Stimulated activated CD8-positive, alpha-beta memory T cell treated with anti-CD3 and anti-CD28 coated beads, Interleukin-4, amount 100 ng/mL, for 1 hour (primary cell): ENCODE measurements at places on chromosomes 5 and 9.

- DNase-seq: no peak
These were observed 357.7 kb downstream of the NPR3 start for GRCh38 chr5:33068786-33069185.

DNA sequence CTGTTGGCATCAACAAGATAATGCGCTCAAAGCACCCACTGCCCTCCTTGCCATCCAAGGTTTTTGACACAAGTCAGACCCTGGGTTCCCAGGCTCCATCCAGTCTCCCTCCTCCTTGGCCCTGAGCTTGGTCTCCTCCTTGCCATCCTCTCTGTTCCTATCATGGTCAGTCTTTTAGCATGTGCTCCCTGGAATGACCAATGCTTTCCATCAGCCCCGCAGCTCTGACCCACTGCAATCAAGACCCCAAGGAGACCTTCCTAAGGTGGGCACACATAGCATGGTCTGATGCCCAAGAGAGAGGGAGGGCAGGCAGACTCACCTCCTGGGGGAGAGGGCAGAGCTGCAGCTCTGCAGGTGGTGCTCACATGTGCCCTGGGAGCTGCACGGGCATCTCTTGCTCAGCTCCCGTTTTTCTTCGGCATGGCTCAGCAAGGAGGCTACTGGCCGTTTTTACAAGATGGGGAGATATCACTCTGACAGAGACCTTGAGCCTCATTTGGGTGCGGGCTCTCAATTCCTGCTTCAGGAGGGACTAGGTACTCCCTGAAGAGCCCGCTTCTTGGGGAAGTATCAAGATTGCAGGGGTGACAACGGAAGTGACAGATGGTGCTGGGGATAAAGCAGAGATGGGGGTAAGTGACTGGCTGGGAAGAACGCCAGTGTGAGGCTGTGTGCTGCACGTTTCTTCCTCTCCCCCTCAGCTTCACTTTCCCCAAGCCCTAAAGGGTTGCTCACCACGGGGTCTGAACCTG lies 3.3 kb downstream of the SEPTIN8 start:
- DNase-seq: no peak

DNA sequence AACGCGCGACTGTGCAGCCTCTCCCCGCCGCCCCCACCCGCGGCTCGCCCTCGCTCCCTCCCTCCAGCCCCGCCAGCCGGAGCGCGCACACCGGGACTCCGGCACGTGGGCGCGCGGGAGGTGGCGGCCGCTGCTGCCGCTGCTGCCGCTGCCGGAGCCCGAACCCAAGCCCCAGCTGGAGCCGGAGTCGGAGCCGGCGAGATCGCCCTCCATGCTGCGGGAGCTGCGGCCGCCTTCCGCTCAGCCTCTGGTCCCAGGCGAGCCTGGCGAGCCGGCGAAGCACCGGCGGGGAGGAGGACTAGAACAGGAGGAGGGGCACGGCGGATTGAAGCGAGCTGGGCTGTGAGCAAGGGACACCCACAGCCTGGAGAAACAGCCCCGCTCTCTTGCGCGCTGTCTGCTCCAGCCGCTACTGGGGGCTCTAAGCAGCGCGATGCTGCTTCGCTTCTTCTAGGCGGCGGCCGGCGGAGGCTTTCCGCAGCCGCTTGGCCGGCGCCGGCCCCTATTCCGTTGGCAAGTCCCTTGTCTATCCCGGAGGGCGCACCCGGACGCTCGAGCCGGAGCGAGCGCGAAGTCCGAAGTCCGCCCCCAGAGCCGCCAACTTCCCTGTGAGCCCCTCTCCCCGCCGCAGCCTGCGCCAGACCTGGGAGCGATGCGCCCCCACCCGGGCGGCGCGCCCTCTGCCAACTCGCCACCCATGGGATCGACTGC lies 598.7 kb upstream of the SGCD start:
- no peak for DNase-seq

GRCh38 chr5:145090115-145090514 lies 745.0 kb downstream of the PRELID2 start:
- DNase-seq: no peak

GRCh38 chr5:117434254-117434653 lies 859.6 kb upstream of the SEMA6A start:
- DNase-seq: no peak

GRCh38 chr5:95446560-95447221 lies 55.5 kb downstream of the FAM81B start:
- DNase-seq: no peak

- no peak for DNase-seq
These were observed 628 bp downstream of the HOMER1 start for GRCh38 chr5:79513308-79513703.

DNA sequence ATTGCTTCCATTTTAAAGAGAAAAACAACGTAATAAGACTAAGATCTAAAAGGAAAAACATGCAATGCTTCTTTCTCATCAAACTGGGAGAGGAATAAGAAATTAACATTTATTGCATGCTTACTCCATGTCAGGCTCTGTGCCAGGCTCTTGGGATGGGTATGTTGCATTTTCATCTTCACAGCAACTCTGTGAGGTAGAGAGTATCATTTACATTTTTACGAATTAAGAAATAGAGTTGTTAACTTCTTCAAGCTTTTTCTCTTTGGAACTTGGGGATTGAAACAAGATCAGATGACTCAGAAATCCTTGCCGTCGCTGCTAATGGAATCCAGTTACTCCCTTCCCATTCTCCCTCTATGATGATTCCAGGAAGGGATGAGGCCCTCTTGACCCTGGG lies 39.5 kb downstream of the PDE8B start:
- no peak for DNase-seq

DNA sequence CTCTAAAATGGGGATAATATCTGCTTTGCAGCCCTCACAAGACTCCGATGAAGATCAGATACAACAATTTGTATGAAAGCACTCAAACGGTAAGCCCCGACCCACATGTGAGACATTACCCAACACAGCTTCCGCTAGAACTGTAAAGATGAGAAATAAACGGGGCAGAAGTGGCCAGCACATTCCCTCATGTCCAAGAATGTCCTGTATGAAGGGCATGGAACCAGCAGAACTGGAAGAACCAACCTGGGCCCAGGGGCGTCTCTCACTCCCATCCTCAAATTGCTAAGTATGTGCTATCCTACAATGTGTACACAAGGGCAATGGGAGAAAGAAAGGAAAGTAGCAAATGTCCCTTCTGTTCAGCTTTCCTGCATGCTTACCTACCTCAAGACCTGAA lies 33.0 kb downstream of the CCDC125 start:
- no peak for DNase-seq

GRCh38 chr5:54722846-54723433 lies 205.4 kb downstream of the SNX18 start:
- DNase-seq: no peak

DNA sequence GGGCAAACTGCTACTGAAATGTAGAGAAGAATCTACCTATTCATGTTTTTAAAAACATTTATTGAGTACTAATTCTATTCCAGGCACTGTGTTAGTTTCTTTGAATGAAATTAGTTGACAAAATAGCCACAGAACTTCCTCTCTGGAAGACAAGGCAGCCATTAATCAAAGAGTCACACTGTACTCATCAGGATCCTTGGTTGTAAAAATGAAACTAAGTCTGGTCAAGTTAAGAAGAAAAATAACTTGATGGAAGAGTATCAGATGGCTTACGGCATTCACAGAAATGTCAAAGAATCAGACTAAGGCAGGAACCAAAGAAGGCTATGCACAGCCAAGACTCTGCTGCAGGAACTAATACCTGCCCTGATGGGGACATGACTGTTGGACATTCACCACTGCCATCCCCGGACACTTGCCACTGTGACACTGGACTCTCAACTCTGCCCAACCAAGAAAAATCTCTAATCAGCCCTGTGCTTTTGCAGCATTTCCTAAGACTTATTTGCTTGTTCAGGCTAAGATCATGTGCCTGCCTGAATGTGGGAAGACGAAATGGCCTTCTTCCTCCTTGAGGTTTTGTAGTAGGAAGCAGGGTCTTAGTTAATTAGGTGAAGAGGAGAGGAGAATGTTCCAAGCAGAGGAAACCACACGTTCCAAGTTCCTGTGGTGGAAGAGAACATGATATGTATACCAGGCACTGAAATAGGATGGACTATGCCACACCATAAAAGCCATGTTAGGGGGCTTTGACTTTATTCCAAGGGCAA lies 23.3 kb upstream of the NDUFB6 start:
- DNase-seq: no peak

DNA sequence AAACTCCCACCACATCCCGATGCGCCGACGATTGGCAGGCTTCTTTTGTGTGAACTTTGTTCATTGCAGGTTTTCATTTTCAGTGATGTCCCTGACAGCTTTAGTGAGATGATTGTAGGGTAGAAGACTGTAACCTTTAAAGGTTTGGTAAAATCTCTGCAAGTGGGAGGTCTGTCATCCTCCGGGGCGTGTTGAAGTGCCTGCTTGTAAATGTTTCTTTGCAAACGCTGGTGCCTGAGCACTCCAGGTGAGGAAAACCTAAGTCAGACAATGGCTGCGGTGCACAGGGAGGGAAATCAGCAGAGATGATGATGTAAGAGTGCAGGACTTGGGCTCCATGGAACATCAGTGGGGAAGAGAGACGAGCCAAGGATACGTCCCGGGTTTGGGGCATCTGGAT lies 228.1 kb downstream of the DRD1 start:
- DNase-seq: no peak

- DNase-seq: no peak
These were observed 9.7 kb downstream of the FAXDC2 start for GRCh38 chr5:154840435-154841272.

- no peak for DNase-seq
These were observed 841.5 kb downstream of the DTWD2 start for GRCh38 chr5:118146824-118147223.

GRCh38 chr5:158301186-158301585 lies 442.2 kb upstream of the CLINT1 start:
- DNase-seq: no peak

DNA sequence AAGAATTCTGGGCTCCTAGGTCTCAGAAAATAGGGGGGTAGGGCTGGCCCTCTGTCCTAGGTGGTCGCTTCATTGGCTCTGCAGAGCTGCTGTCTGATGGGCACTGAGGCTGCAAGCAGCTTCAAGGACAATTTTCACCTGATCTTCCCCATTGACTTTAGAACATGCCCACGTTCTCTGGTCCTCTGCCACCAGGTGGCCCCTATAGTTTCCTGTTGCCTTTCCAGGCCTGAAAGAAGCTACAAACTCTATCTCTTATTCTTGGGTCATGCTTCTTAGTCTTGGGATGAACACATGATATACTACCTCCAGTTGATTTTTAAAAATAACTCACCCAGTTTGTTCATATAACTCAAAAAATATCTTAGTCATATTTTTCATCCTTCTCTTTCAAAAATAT lies 26.3 kb downstream of the SPZ1 start:
- DNase-seq: peak; percentile 8

- DNase-seq: no peak
These were observed 653.7 kb downstream of the MTRR start for GRCh38 chr5:8522646-8523045.

DNA sequence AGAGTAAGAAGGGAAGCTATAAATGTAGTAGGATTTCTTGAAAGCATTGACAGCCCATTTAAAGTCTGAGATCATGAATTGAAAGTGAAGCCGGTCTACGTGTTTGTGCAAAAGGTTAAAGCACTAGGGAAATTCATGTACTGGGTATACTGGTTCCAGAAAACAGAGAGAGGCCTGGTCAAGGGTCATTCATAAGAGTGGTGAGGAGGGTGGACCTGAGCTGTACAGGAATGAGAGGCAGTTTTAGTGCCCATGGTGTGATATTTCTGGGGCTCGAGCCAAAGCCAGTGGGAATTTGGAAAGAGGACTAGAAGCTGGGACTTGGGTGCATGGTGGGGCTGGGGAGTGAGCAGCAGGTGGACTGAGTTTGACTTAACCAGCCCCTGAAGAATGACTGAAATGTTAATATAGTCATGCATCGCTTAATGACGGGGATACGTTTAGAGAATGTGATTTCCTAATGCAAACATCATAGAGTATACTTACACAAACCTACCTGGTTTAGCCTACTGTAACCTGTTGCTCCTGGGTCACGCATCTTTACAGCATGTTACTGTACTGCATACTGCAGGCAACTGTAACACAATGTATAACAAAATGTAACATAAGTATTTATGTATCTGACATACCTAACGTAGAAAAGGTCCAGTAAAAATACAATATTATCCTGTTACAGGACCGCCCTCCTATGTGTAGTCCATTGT lies 173.0 kb downstream of the MAST4 start:
- no peak for DNase-seq

DNA sequence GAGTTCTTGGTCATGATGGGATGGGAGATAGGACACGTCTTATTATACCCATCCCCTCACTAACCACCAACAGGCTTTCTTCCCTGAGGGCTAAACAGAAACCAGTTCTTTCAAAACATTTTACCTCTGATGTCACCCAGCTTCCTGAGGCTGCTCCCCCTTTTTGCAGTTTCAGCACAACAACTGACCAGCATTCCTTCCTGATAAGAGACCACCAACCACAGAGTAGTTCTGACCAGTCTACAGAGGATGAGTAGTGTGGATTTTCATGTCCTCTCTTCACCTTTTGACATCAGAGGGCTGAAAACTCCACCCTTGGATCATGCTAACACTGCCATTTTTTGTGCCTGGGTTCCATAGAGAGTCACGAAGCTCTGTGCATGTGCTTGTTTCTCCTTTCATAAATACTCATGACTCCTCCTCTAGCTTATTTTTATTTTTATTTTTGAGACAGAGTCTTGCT lies 82.6 kb downstream of the OSTF1 start:
- no peak for DNase-seq

DNA sequence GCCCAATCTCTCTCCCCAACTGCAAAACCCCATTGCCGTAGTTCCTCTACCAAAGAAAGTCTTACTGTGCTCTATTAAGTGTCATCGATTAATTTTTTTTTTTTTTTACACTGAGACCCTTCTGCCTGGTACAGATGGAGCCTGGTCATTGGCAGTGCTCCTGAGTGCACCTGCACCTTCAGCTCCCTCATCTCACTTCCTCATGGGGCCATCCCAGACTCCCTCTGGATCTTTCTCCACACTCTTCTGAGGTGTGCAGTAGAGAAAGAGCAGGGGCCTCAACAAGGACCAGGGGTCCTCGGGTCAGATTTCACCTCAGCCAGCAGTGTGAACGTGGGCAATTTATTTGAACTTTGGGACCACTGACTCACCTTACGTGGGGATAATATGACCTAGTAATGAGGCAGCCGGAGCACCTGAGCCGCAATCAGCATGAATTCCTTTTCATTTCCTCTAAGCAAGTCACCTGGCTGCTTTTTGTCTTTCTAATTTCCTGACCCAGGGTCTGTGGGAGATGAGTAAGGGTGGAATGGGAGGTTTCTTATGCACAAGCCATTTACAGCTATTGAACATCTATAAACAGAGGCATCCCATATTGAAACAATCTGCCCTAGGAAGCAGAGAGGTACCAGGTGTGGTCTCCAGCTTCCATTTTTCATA lies 22.3 kb upstream of the GABRP start:
- DNase-seq: no peak

DNA sequence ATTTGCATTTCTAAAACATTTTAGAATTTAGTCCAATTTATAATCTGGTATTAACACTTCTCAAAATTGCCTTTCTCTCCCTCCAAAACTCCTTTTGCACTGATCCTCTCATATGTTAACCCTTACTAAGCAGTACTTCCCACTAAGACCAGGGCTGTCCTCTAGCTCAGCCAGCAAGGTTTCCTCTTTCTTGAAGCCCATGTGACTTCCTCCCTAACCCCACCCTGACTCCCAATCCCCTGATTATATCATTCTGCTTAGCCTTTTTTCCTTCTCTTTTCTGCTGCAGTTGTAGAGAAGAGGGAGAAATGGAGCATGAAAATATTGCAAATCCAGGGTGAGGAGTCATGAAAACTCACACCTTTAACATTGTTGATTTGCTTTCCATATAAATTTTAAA lies 241.7 kb downstream of the MCTP1 start:
- DNase-seq: no peak
